ENCODE measurements at places on chromosomes 7 and 10. TPM values are rescaled to one million over a fixed set of nuclear protein-coding genes. Genes with fewer than 3 reads are reported as not detected.

GRCh38 chr7:926061-927030 lies 28.1 kb downstream of the ADAP1 start:
- peak overlapping the region; percentile 87 for H3K27ac ChIP-seq
- H3K36me3 ChIP-seq = no peaks in the 10 kb centered on the region
- peak; percentile 74 for DNase-seq
- no peak overlapping the region for H3K4me3 ChIP-seq

- peak overlapping the region; percentile 35 for H3K27ac ChIP-seq
- DNase-seq = no peak
- H3K27me3 ChIP-seq = no peaks in the 10 kb centered on the region
- no peaks in the 10 kb centered on the region for H3K36me3 ChIP-seq
Measured at GRCh38 chr7:80770675-80771081, 132.2 kb downstream of the CD36 start.

DNA sequence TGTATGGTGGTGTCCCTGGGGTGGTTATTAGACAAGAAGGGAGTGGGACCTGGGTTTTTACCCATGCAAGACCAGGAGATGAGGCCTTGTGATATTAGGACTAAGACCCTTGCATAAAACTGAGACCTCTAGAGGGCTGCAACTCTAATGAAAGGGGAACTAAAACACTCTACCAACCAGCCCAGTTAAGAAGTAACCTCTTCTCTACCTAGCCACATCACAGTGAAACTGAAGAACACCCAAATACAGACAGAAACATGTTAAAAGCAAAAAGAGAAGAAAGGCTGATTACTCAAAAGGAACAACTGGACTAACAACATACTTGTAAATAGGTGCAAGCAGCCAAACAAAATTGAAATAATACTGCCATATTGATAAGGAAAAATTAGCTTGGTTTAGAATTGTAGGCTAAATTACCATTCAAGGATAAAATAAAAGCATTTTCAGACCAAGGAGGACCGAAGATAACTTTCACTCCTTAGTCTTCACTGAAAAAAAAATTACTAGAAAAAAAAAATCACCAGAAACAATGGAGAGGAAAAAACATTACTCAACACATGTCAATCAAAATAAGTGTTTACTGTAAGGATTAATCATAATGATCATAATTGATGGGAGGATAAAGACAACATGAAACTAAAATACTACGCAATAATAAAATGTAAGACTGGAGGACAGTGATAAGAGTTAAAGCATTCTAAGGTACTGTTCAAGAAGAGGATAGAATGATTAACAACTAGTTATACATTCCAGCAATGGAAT lies 27.6 kb downstream of the ERLIN1 start:
- H3K4me1 ChIP-seq = no peaks in the 10 kb centered on the region
- no peaks in the 10 kb centered on the region for H3K36me3 ChIP-seq
- H3K27me3 ChIP-seq = no peaks in the 10 kb centered on the region
- H3K4me3 ChIP-seq = no peak overlapping the region
- no peak for DNase-seq

- DNase-seq = no peak
- H3K27me3 ChIP-seq = no peaks in the 10 kb centered on the region
- no peaks in the 10 kb centered on the region for H3K4me1 ChIP-seq
- no peaks in the 10 kb centered on the region for H3K36me3 ChIP-seq
- H3K27ac ChIP-seq = peak overlapping the region; percentile 3
Measured at GRCh38 chr10:87961314-87961713, 97.9 kb downstream of the PTEN start.

GRCh38 chr10:128470321-128470965 lies 344.2 kb upstream of the MKI67 start:
- H3K36me3 ChIP-seq = no peaks in the 10 kb centered on the region
- no peaks in the 10 kb centered on the region for H3K4me1 ChIP-seq
- H3K27me3 ChIP-seq = no peaks in the 10 kb centered on the region
- H3K27ac ChIP-seq = no peak overlapping the region
- DNase-seq = no peak

GRCh38 chr10:92291921-92292845 lies 1.2 kb downstream of the MARCHF5 start:
- H3K36me3 ChIP-seq = no peaks in the 10 kb centered on the region
- peaks cover 7% of the 10 kb centered on the region for H3K4me1 ChIP-seq
- DNase-seq = peak; percentile 70
- peak overlapping the region; percentile 61 for H3K4me3 ChIP-seq
- no peaks in the 10 kb centered on the region for H3K27me3 ChIP-seq

GRCh38 chr7:100360135-100360854 lies 2.4 kb downstream of the PILRB start:
- H3K36me3 ChIP-seq = no peaks in the 10 kb centered on the region
- DNase-seq = no peak
- H3K27ac ChIP-seq = no peak overlapping the region
- H3K4me1 ChIP-seq = no peaks in the 10 kb centered on the region
- no peaks in the 10 kb centered on the region for H3K27me3 ChIP-seq

- no peaks in the 10 kb centered on the region for H3K27me3 ChIP-seq
- H3K4me3 ChIP-seq = no peak overlapping the region
- no peak overlapping the region for H3K27ac ChIP-seq
- DNase-seq = no peak
- no peaks in the 10 kb centered on the region for H3K4me1 ChIP-seq
Measured at GRCh38 chr7:49812534-49812933, 39.1 kb downstream of the VWC2 start.

- no peaks in the 10 kb centered on the region for H3K27me3 ChIP-seq
- H3K36me3 ChIP-seq = no peaks in the 10 kb centered on the region
- peak overlapping the region; percentile 89 for H3K27ac ChIP-seq
- H3K4me3 ChIP-seq = peak overlapping the region; percentile 97
- DNase-seq = peak; percentile 26
Measured at GRCh38 chr10:5685764-5686240, 1.2 kb downstream of the TASOR2 start.

DNA sequence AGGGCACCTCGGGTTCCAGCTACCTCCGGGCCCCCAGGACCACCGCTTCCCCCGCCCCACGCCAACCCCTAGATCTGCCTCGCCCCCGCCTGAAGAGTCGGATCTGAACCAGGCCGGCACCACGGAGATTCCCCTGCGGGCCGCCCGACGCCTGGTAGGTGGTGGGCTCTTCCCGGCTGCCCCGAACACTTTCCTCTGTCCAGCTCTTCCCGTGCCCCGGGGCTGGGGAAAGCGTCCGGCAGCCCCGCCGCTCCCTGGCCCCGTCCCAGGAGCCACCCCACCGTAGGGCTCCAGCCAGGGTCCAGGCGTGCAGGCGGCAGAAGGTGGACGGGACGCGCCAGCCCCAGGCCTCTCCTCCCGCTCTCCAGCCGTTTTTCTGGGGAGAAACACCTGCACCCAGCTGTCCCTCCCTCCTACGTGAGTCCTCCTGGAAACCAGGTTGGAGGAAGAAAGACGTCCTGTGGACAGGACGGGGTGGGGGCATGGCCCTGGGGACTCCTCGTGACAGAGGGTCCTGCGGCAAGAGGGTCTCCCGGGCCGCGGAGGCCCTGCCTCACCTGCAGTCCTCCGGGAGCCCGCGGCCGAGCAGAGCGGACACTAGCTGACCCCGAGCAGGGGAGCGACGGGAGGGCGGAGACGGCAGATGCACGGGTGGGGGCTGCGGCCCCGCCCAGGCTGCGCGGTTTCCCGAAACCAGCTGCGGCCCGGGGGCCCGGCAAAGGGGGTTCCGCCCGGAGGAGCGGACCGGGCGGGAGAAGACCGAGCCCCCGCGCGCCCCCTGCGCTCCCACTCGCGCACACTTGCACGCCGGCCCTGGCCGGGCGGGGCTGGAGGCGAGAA lies at the start of gene TMEM176B:
TMEM176B (minus strand) TSS at position 624 of the 840 bp plus-strand sequence. CDS start 3,795 bp downstream, outside the sequence.
- peak within 1 kb of the TSS; percentile 84 for H3K4me3 ChIP-seq
- H3K27me3 ChIP-seq = peaks cover 32% of the 10 kb centered on the region
- H3K27ac ChIP-seq = peak within 1 kb of the TSS; percentile 93
- peak; percentile 86 for DNase-seq

GRCh38 chr7:51446785-51447184 lies 130.2 kb upstream of the COBL start:
- no peaks in the 10 kb centered on the region for H3K27me3 ChIP-seq
- no peaks in the 10 kb centered on the region for H3K36me3 ChIP-seq
- no peaks in the 10 kb centered on the region for H3K4me1 ChIP-seq
- no peak overlapping the region for H3K4me3 ChIP-seq

GRCh38 chr10:116430288-116430687 lies 2.6 kb downstream of the PNLIPRP3 start:
- H3K4me1 ChIP-seq = no peaks in the 10 kb centered on the region
- no peak for DNase-seq
- no peaks in the 10 kb centered on the region for H3K27me3 ChIP-seq
- no peaks in the 10 kb centered on the region for H3K36me3 ChIP-seq
- H3K4me3 ChIP-seq = no peak overlapping the region
- no peak overlapping the region for H3K27ac ChIP-seq

- DNase-seq = peak; percentile 63
- H3K27me3 ChIP-seq = no peaks in the 10 kb centered on the region
- no peaks in the 10 kb centered on the region for H3K36me3 ChIP-seq
Measured at GRCh38 chr10:95308389-95309302, 17.8 kb upstream of the PDLIM1 start.

GRCh38 chr7:47366211-47366610 lies 215.7 kb downstream of the TNS3 start:
- no peak overlapping the region for H3K27ac ChIP-seq
- H3K27me3 ChIP-seq = no peaks in the 10 kb centered on the region
- no peak overlapping the region for H3K4me3 ChIP-seq
- no peaks in the 10 kb centered on the region for H3K36me3 ChIP-seq
- H3K4me1 ChIP-seq = peaks cover 3% of the 10 kb centered on the region

DNA sequence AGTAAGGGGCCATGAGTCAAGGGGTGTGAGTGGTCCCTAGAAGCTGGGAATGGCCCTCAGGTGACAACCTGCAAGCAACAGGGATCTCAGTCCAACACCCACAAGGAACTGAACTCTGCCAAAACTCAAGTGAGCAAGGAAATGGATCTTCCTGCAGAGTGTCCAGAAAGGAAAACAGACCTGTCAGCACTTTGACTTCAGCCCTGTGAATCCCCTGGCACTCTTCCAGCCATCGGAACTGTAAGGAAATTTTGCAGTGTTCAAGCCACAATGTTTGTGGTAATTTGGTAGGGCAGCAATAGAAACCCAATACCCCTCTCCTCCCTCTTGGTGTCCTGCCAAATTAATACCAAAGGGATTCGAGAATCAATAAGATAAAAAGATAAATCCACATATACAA lies 6.9 kb downstream of the LYZL1 start:
- H3K27ac ChIP-seq = no peak overlapping the region
- DNase-seq = no peak
- H3K4me3 ChIP-seq = no peak overlapping the region
- H3K27me3 ChIP-seq = no peaks in the 10 kb centered on the region

DNA sequence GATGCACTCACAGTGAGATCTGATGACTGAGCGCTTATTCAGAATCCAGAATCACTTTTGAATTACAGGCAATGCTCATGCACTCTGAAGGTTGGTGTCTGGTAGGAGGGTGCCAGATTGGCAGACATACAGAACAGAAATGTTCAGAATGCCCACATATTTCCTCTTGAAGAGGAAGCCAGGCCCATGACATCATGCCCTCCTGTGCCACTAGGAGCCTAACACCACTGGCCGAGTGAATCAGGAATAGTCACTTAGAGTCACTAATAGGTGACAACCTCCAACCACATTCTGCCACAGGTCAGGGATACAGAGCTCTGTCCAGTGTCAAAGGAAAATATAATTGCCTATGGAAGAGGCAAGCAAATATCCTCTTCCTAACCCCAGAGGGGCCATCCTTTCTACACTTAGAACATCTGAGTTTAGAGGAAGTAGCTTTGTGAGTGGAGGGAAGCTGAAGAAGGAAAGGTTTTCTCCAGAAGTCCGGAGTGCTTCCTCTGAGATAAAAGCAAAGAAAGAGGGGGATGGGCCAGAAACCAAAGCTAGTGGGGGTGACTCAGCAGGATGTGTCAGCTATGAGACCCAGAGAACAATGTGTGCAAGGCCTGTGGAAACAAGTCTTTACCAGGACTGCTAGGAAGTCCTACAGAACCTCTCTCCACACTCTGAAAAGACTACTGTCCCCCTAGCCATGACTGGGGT lies 838.8 kb downstream of the GRID1 start:
- DNase-seq = no peak
- no peaks in the 10 kb centered on the region for H3K4me1 ChIP-seq
- H3K36me3 ChIP-seq = no peaks in the 10 kb centered on the region
- no peaks in the 10 kb centered on the region for H3K27me3 ChIP-seq
- H3K4me3 ChIP-seq = no peak overlapping the region

GRCh38 chr10:130990486-130990885 lies 321.0 kb downstream of the TCERG1L start:
- no peak overlapping the region for H3K4me3 ChIP-seq
- DNase-seq = no peak
- no peaks in the 10 kb centered on the region for H3K36me3 ChIP-seq
- no peaks in the 10 kb centered on the region for H3K4me1 ChIP-seq
- no peaks in the 10 kb centered on the region for H3K27me3 ChIP-seq
- no peak overlapping the region for H3K27ac ChIP-seq

- no peaks in the 10 kb centered on the region for H3K27me3 ChIP-seq
- H3K27ac ChIP-seq = peak overlapping the region; percentile 52
- H3K36me3 ChIP-seq = no peaks in the 10 kb centered on the region
- H3K4me3 ChIP-seq = no peak overlapping the region
- H3K4me1 ChIP-seq = peaks cover 15% of the 10 kb centered on the region
- DNase-seq = peak; percentile 16
Measured at GRCh38 chr7:25615003-25615402, 386.7 kb upstream of the NPVF start.

The AKR1B15 gene
- 6.3 TPM for total RNA-seq

The TYW1B gene
- total RNA-seq = 1.9 TPM

The UBE3C gene
- 66.3 TPM for total RNA-seq

The AGBL3 gene
- total RNA-seq = 6.4 TPM

The ACTL6B gene
- not detected for total RNA-seq

The ZNF736 gene
- not detected for total RNA-seq

The GPR26 gene
- total RNA-seq = not detected

The ADARB2 gene
- 0.13 TPM for total RNA-seq
